ENCODE measurements at places on chromosomes 13 and 19.

GRCh38 chr13:95146486-95146885, 154.8 kb downstream of the ABCC4 start:
- DNase-seq: no peak

DNA sequence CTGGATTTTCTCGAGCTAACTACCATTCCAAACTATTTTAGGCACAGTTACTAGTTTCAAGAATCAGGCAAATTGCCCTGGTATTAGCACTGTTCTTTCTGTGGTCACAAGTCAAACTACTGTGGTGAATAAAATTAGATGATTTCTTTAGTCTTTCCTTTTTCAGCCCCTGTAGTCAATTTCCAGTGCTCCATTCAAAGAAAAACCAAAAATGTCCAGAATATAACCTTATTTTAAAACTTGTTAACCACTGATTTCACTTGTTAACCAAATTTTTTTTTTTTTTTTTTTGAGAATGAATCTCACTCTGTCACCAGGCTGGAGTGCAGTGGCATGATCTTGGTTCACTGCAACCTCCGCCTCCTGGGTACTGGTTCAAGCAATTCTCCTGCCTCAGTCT, 50.6 kb upstream of the USPL1 start:
- DNase-seq: no peak

- DNase-seq: no peak
These were observed 18.1 kb downstream of the SLC7A1 start for GRCh38 chr13:29577136-29578051.

DNA sequence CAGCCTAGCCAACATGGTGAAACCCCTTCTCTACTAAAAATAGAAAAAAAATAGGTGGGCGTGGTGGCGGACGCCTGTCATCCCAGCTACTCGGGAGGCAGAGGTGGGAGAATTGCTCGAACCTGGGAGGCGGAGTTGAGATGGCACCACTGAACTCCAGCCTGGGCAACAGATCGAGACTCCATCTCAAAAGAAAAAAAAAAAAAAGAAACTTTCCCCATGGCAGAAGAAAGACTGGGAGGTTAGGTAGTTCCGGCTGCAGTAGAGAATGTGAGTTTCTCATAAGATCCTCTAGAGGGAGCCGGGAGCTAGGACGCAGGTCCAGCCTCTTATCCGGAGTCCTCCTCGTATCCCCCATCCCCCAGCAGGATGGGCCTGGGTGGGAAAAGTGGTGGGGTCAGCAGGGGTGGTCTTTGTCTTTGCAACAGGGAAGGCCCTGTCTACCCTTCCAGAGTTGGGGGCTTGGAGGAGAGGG, 13.2 kb upstream of the CREB3L3 start:
- DNase-seq: peak; percentile 42

DNA sequence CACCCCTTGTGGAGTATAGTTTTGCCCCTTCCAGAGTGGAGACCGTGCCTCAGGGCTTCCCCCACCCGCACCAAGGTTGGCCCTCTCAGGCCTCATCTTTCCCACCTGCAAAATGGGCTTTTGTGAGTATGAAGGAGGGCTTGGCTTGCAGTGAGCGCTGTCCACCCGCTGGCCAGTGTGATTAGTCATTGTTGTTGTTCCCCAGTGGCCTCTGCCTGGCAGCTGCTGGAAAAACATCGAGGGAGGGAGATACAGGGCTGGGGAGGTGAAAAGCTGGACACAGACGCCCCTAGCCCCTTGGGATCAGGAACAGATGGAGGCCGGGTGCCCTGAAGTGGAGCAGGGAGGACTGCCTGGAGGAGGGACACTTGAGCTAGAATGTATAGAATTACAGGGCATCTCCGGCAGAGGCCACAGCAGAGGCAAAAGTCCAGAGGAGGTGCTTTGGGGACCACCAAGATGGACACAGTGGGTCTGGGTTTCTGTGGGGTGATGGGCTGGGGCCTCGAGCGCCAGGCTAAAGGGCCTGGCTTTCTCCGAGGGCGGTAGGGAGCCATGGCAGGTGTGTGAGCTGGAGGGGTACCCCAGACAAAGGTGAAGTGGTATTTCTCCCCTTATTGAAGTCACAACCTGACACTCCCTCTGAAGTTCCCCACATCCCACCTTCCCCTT, 3.9 kb upstream of the IL12RB1 start:
- no peak for DNase-seq

DNA sequence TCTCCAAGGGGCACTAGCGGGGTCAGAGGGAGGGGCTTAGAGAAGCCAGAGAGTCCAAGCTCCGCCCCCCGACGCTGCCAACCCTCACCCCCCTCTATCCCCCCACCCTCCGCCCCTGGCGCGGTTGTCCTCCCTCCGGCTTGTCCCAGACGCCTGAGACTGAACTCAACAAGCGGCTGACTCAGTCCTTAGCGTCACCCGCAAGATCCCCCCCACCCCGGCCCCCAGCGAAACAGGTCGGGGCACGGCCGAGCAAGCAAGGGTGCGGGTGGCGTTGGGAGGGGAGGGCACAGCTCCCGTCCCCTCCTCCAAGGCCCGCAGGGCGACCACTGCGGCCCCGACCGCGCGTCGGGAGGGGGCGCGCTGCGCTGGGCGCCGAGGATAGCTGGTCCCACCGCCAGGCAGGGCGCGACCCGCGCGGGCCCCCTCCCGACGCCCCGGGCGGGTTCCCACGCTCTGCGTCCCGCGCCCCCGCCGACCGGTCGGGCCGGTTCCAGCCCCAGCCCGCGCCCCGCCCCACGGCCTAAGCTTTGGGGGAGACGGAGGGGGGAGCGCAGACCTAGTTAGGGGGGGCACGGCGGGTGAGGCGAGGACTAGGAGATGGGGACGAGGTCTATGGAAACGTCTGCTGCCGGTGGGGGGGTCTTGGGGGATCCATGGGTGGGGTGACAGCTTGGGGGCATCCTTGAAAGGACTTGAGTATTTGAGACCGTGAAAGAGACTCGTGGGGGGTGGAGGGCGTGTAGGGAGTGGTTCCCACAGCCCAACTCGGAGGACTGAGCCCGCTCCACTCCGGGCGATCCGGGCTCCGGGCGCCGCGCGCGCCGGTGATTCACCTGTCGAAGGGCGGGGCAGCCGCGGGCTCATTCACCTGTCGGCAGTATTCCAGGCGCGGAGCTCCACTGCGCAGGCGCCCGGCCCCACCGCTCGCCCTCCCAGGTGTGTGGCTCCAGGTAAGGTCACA, 5.1 kb downstream of the NOTCH3 start:
- DNase-seq: no peak

DNA sequence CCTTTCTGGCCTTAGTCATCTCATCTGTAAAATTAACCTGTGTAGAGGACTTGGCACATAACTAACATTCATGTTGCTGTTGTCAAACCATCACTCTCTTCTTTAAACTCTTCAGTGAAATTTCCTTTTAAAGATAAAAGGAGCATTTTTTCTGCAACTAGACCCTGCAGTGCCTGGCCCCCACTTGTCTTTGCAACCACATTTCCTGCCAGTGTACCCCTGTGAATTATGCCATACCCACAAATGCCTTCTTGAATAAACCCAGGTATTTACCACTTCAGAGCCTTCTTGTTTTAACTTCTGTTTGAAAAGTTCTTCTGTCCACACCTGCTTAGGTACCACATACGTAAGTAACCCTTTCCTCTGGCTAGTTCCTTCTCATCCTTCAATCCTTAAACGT, 118.8 kb downstream of the CDK8 start:
- no peak for DNase-seq

DNA sequence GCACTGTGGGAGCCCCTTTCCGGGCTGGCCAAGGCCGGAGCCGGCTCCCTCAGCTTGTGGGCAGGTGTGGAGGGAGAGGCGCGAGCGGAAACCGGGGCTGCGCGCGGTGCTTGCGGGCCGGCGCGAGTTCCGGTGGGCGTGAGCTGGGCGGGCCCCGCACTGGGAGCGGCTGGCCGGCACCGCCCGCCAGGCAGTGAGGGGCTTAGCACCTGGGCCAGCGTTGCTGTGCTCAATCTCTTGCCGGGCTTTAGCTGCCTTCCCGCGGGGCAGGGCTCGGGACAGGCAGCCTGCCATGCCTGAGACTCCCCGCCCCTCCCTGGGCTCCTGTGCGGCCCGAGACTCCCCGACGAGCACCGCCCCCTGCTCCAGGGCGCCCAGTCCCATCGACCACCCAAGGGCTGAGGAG, 405.2 kb upstream of the PRR20A start:
- no peak for DNase-seq

GRCh38 chr19:28984315-28984714, 228.6 kb downstream of the UQCRFS1 start:
- no peak for DNase-seq

DNA sequence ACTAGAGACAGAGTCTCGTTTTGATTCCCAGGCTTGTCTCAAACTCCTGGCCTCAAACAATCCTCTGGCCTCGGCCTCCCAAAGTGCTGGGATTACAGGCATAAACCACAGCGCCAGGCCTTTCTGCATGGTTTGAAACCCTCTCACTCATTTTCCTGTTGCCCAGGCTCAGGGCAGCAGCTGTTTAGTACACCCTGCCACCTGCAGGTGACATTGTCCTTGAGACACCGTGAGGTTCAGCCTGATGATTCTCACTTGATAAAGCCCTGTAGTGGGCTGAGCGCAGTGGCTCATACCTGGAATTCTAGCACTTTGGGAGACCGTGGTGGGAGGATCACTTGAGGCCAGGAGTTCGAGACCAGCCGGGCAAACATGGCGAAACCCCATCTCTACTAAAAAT, 12.5 kb downstream of the IL12RB1 start:
- no peak for DNase-seq

DNA sequence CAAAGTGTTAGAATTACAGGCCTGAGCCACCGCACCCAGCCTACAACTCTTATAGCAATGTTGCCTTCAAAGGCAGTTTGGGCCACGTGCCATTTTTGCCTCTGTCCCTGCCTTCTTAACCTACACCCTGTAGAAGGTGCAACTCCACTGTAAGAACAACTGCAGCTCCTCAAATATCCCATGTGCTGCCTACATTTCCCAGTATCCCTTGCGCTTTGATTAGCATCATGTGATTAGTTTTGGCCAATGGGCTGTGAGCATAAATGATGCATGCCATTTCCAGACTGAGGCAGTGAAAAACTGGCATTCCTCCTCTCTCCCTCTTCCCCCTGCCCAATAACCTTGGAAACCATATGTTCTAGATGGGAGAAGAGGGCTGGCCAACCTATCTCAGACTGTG, 75.2 kb upstream of the MRI1 start:
- DNase-seq: no peak

DNA sequence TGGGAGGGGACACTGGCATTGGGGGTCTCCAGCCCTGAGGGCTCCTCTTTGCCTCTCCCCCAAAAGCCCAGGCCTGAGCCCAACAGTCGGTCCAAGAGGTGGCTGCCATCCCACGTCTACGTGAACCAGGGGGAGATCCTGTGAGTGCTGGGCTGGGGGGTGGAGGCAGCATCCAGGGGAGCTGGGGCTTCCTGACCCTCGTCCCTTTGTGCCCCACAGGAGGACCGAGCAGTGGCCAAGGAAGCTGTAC, 6.8 kb downstream of the PTOV1 start:
- no peak for DNase-seq

GRCh38 chr13:51311231-51311630, 28.3 kb upstream of the SERPINE3 start:
- DNase-seq: no peak

GRCh38 chr19:821825-822503, at the start of gene PLPPR3:
TSS of gene PLPPR3 (minus strand) at chr19:821955. CDS start at chr19:821559, 396 bp downstream.
- DNase-seq: no peak

DNA sequence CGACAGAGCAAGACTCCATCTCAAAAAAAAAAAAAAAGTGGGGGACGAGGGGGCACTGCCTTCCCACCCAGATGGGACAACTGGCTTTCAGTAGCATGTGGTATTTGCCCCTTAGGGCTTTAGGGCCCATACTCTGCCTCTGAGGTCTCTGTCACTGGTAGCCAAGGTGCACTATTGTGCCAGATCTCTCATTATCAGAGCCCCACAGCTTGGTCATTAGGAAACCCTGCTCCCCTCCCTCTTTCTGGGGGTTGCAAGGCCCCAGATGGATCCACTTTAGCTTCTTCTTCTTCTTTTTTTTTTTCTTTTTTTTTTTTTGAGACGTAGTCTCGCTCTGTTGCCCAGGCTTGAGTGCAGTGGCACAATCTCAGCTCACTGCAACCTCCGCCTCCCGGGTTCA, 11.2 kb upstream of the ZNF358 start:
- DNase-seq: no peak

- DNase-seq: no peak
These were observed 14.5 kb downstream of the ERFL start for GRCh38 chr19:41913538-41914423.

DNA sequence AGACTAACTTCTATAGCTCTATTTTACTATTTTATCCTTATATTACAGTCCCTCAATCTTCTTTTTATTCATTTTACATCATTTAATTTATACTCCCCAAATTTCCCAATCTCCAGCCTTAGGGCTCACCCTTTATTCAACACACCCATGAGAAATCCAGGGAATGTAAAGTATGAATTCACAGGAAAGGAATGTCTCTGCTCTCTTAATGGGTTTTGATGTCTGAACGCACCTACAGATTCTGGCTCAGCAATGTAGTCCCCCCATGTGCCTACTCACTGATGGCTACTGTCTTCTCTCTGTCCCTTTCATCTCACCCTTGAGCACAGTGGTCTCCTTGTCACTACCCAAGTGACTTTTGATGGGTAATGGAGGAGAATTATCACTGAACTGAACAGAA, 32.8 kb downstream of the TNFSF13B start:
- DNase-seq: no peak

- DNase-seq: no peak
These were observed 73.3 kb downstream of the ALOX5AP start for GRCh38 chr13:30808600-30808999.

- no peak for DNase-seq
These were observed 7.8 kb downstream of the NFIX start for GRCh38 chr19:13003081-13003480.

DNA sequence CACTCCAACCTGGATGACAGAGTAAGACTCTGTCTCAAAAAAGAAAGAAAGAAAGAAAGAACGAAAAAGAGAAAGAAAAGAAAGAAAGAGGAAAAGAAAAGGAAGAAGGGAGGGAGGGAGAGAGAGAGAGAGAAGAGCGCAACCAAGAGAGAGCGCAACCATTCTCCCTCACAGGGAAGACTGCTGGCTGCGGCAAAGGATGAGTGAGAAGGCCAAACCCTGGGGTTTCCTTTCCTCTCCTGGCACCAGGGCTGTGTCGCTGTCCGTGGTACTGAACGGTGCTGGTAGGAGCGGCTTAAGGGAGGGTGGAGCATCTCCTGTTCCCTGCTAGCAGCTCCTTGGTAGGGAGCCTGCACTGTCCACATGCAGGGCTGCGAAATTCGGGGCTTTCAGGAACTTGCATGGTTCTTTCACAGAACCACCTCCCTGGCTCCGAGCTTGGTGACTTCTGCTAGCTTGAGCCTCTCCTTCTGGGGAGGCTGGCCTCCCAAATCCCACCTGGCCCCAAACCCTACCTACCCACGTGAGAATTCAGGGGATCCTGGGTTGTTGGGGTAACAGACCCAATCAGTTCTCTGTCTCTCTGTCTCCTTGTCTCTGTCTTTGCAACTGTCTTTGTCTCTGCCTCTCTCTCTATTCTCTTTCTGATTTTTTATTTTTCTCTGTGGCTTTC, 51.1 kb upstream of the ZNRF4 start:
- DNase-seq: peak; percentile 40

DNA sequence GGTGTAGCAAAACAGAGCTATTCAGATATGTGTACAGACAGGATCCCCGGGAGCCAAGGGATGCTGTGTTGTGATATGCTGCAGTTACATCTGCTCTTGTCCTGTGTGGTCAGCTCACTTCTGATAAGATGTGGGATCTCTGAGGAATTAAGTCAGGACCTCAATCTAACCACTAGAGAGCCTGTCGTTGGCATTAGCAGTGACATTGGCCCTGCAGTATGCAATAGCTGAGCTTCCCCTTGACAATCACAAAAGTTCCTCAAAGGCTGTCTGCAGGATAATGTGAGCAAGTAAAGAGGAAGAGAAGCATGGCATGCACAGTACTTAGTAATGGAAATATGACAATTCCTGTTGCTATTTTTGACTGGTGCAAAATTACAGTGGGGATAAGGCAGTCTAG, 203.4 kb upstream of the MIR17HG start:
- peak; percentile 24 for DNase-seq

Data from pons (tissue), 1 donor.